ENCODE measurements at places on chromosomes 2 and 18.
A peak's percentile ranks its signal among the peaks of the same experiment; 100 is the strongest.

DNA sequence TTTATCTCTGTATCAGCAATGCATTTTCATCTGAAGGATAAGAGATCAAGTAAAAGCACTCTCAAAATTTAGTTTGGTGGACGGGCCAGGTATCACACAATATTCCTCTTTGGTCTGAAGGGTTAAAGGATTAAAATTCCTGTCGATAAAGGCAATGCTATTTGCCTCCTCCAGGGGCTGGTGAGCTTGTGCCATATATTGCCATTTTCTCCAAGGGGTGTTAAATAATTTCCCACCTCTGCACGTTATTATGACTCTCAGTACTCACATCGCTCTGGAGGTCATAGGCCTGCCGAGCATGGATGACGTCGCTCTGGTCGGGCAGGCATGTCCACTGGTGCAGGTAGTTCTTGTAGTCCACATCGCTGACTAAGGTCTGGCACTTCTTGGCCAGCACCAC lies 94.2 kb downstream of the NEB start:
- DNase-seq = no peak

DNA sequence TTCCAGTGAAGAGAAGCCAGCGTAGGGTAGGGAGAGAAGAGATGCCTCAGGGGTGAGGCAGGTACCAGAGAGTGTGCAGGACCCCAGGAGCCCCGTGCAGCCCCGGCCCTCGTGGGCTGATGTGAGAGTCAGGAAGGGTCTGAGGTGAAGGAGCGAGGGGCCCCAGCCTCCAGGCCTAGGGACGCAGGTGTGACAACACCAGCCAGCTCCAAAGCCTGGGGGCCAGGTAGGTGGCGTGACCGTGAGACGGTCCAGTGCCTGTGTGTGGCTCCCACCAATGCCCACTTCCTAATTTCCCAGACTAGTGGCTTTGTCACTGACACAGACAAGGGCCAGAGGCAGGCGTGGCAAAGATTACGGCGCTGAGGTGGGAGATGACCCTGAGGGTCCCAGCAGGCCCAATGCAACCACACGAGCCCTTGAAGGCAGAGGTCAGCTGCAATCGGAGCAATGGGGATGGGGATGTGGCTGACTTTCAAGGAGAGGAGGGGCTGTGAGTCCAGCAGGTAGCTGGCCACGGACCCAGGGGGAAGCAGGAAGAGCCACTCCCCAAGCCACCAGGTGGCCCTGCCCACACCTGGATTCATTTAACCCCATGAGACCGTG lies 86.0 kb upstream of the SNTG2 start:
- DNase-seq = no peak

DNA sequence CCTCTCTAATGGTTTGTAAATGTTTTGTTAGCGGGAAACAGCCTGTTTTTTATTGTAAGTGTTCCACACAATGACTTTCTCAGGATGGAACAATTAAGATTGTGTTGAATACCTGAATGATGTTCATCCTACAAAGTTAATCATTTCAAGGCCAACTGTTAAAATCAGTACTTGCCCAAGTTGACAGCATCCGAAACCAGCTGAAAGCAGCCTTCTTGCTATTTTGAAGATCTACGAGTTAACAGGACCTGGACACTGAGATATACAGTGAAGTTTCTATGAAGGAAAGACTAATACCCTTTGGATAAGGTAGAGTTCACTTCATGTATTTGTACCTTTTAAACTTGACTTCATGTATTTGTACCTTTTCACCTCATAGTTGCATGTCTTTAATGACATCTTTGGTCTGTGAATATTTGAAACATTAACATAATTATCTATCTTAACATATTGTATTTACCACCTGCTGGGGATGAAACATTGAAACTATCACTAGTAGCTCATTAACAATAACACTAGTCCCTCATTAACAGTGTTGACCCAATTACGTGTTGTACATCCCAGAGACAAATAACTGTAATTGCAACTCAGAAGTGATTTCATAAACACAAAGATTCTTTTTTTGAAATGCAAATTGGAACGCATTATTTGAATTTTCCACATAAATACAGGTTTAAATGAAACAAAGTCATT lies 556.0 kb upstream of the MEX3C start:
- DNase-seq = no peak

DNA sequence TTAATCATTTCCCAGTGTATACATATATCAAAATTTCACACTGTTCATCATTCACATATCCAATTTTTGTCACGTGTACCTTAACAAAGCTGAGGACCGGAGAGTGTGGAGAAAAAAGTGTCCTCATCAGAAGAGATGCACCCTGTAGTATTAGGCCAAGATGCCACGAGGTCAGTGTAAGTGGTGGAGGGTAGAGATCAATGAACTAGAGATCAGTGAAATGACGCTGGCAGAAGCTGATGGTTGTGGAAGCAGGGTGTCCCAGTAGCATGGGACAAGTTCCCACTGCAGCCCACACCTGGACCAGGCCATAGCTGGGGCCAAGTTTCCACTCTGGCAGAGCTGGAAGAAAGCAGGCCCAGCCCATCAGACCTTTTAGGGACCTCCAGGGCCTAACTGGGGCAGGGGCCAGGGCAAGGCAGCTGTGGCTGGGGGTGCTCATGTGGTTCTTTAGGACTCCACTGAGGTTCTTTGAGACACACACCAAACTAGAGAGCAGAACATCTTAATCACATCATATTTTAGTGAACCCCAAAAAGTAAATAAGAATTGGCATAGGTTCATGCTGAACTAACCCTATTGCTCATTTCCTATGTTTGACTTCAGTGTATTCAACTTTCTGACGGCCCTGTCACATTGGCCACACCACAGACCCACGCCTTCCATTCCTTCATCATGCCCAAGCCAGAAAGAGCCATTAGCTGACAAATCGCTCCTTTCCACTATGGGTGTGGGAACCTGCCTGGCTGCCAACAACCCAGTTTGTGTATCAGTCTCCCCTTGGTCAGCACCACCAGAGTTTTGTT lies 21.6 kb upstream of the GPR55 start:
- DNase-seq = no peak

DNA sequence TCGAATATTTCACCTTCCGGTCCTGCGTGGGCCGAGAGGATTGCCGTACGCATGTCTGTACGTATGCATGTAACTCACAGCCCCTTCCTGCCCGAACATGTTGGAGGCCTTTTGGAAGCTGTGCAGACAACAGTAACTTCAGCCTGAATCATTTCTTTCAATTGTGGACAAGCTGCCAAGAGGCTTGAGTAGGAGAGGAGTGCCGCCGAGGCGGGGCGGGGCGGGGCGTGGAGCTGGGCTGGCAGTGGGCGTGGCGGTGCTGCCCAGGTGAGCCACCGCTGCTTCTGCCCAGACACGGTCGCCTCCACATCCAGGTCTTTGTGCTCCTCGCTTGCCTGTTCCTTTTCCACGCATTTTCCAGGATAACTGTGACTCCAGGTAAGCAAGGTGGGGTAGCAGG lies at the start of gene SERPINB5:
TSS of gene SERPINB5 (plus strand) at position 291 of the 400 bp plus-strand sequence. CDS start 7,471 bp downstream, outside the sequence.
- no peak for DNase-seq

DNA sequence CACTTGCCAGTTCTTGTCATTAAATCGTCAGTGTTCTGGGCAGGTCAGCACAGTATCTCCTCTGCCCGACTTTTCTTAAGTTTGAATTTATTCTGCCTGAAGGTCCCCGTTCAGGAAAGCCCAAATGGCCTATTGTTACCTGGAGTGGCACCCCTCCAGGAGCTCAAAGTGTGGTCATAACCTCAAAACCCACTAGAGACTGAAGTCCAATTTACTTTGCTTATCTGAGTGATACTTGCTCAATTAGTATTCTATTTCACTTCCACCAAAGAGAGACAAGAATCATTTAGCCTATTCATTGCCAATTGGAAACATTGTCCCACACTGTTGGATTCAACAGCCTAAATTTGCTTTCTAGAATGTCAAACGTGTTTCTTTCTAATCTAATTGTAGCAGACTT lies 375.3 kb downstream of the LNPK start:
- DNase-seq = no peak

GRCh38 chr2:228253752-228254151 lies 72.3 kb upstream of the SPHKAP start:
- no peak for DNase-seq

- DNase-seq = peak; percentile 56
These were observed 1490.2 kb upstream of the SLC39A10 start for GRCh38 chr2:194166818-194167217.

DNA sequence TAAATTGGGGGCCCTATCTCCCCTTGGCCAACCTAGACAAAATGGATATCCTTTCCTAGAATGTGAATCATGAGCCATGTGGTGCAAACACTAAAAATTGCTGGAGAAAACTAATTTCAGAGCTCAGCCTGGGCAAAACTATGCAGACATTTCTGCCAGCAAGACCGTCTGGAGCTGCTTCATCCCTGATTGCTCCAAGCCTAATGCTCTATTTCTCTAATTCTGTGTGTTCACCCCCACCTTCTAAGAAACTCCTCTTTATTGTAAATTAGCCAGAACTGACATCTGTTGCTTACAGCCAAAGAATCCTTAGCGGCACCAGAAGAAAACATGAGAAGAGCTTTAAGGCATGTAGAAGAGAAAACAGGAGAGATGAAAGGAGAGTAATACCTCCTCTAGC lies 337.7 kb upstream of the CHAC2 start:
- DNase-seq = no peak

DNA sequence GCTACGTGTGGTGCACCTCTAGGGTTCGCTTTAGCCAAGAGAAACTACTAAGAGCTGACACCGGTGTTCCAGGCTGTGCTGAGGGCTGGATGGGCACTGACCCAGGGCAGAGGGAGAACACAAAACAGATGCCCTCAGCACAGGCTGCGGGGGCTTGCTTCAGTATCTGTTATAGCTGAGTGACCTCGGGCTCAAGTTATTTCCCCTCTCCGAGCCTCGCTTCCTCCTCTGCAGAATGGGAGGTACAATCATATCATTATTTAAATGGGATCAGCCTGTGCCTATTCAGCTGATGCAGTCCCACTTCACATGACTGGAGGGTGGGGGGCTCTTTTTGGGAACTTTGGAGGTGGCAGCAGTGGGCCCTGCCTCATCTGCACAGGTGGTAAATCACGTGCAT lies 156.1 kb upstream of the APCDD1 start:
- no peak for DNase-seq

GRCh38 chr2:151325581-151326095 lies 31.8 kb upstream of the TNFAIP6 start:
- no peak for DNase-seq

- DNase-seq = peak; percentile 20
These were observed 28.2 kb downstream of the BCL2L11 start for GRCh38 chr2:111148925-111149324.

GRCh38 chr18:6406910-6407470 lies 7.7 kb downstream of the L3MBTL4 start:
- DNase-seq = no peak

DNA sequence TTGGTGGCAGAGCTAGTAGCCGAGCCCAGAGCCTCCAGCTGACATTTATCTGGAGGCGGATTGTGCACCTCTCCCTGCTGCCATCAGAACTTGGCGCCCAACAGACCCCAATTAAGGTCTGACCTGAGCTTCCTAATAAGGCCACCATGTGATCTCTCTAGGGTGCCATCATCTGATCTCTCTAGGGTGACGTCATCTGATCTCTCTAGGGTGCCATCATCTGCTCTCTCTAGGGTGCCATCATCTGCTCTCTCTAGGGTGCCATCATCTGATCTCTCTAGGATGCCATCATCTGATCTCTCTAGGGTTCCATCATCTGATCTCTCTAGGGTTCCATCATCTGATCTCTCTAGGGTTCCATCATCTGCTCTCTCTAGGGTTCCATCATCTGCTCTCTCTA lies 6.2 kb downstream of the KCNF1 start:
- DNase-seq = no peak

GRCh38 chr2:172930871-172931255 lies 144.8 kb upstream of the MAP3K20 start:
- DNase-seq = no peak

- DNase-seq = peak; percentile 97
These were observed 40.2 kb upstream of the GMCL1 start for GRCh38 chr2:69789175-69789721.

- peak; percentile 87 for DNase-seq
These were observed 216.3 kb downstream of the ANAPC1 start for GRCh38 chr2:111667542-111668273.

- DNase-seq = no peak
These were observed 64.5 kb downstream of the ATP9B start for GRCh38 chr18:79133724-79134123.

- DNase-seq = peak; percentile 3
These were observed 131.5 kb downstream of the ATP9B start for GRCh38 chr18:79200546-79201268.

DNA sequence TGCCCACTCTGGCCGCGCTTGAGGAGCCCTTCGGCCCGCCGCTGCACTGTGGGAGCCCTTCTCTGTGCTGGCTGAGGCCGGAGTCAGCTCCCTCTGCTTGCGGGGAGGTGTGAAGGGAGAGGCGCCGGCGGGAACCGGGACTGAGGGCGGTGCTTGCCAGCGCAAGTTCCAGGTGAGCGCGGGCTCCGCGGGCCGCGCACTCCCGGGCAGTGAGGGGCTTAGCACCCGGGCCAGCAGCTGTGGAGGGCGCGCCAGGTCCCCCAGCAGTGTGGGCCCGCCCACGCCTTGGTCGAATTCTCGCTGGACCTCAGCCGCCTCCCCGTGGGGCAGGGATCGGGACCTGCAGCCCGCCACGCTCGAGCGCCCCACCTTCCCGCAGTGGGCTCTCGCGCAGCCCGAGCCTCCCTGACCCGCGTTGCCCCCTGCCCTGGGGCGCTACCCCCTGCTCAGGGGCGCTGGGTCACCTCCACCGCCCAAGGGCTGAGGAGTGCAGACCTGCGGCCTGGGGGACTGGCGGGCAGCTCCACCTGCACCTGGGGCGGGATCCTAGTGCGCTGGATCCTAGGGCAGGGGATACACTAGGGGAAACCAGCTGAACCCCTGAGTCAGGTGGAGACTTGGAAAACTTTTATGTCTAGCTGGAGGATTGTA lies 97.3 kb downstream of the CD8B2 start:
- DNase-seq = no peak

DNA sequence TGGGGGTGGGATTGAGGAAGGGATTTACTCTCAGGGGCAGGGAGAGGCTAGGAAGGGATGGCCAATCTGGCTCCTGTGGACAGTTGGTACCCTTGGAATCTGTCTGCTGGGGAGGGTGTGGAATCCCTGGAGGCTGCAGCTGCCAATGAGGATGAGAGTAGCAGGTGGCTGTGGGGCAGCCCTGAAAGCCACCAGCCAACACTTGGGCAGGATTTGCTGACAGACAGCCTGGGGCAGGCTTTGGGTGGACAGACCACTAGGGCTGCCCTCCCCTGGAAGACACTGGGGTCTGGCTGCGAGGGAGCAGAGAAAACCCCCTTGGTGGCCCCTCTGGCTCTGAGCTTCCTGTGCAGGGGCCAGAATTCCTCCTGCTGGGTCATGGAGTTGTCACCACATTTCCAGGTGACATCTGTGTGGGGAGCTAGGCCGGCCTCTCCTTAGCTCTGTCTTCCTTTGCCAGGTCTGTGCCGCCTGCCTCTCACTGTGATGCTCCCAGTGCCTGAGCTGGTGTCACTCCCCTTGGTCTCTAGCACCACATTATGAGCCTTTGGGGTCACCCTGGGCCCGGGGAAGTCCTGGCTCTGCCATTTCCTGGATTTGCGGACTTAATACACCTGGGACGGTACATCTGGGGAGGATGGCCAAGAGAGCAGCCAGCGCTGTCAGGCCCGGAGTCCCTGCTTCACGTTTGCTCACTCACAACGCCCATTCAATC lies 13.4 kb upstream of the ARHGEF4 start:
- DNase-seq = no peak

GRCh38 chr18:27749194-27749593 lies 427.7 kb downstream of the CDH2 start:
- no peak for DNase-seq

Measured in choroid plexus epithelial cell (primary cell).